Caco-2 (cell line): ENCODE measurements at places on chromosomes 7 and 10.

DNA sequence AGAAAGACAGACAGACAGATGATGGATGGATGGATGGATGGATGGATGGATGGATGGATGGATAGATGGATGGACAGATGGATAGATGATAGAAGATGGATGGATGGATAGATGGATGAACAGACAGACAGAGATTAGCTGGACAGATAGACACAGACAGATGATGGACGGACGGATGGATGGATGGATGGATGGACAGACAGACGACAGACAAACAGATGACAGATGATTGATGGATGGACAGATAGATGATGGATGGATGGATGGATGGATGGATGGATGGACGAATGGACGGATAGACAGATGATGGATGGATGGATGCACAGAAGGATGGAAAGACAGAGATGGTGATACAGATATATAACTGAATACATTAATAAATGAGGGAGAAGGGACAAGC lies 190.9 kb upstream of the CALN1 start:
- DNase-seq = no peak

- no peak for DNase-seq
Observed at GRCh38 chr7:36217961-36218284, 64.9 kb downstream of the EEPD1 start.

GRCh38 chr7:140661124-140661523 lies 11.6 kb upstream of the ADCK2 start:
- no peak for DNase-seq

- DNase-seq = no peak
Observed at GRCh38 chr7:66206119-66206933, 1.2 kb downstream of the TPST1 start.

DNA sequence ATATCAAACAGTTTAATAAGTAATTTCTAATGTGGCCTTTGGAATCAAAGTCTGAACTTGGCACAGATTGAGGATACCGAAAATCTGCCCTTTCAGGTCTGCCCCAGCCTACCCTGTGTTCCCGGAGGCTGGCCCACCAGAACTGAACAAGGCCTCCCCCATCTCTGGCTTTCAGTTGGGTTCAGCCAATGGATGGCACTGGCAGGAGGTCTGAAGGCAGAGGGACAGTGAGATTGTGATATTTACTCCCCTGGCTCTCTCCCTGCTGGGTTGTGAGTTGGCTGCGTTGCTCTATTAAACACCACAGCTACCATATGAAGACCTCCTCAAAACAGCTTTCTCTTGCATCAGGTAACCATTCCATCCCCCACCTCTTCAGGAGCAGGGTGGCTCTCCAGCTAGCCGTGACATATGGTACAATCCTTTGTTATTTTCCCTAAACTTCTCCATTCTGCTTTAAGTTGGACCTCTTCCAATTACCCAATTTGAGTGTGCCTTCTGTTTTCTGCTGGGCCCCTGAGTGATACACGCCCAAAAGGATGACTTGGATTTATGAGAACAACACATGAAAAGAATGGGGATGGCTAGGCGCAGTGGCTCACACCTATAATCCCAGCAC lies 28.1 kb downstream of the DNMBP start:
- no peak for DNase-seq

GRCh38 chr10:110093722-110094121 lies 85.9 kb downstream of the ADD3 start:
- DNase-seq = no peak

- DNase-seq = no peak
Observed at GRCh38 chr7:56121440-56121839, 5.2 kb upstream of the NUPR2 start.

DNA sequence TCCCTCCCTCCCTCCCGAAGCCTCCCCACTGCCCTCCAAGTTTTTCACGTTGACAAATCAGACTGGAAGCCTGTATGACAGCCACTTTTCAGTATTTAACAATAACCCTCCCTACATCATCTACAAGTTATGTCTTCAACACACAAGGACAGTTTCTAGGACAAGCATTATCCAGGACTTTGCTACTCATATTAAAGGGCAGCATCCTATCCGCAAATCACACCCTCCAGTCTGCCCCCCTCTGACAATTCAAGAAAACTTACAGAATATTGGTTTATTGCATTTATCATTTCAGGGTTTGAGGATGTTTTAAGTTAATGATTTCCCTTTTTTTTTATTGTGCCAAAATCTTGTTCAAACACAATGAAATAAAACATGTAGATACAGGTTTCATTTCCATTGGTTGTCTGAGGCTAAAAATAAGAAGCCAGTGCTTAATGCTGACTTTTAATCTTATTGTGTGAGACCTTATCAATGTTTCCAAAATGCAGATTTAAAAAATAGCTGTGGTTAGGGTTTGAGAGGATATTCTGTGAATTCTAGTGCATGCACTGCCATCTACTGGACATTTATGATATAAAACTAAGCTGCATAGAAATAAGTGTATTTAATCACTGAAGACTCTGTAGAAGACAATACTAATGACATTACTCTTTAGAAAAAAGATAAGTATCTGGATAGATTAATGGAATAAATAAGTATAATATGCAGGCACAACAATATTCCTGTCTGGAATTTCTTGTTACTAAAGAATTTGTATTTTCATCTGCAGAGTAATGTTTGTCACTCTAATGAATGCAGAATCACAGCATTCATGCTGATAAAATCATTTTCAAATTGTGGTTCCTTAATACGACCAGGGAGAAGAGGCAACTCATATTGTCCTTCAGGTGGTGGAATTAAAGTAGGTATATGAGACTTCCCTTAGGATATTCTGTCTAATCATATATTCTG lies 64.1 kb downstream of the CAV1 start:
- DNase-seq = peak; percentile 57

- peak; percentile 84 for DNase-seq
Observed at GRCh38 chr10:71635251-71635866, 84.2 kb downstream of the C10orf105 start.

DNA sequence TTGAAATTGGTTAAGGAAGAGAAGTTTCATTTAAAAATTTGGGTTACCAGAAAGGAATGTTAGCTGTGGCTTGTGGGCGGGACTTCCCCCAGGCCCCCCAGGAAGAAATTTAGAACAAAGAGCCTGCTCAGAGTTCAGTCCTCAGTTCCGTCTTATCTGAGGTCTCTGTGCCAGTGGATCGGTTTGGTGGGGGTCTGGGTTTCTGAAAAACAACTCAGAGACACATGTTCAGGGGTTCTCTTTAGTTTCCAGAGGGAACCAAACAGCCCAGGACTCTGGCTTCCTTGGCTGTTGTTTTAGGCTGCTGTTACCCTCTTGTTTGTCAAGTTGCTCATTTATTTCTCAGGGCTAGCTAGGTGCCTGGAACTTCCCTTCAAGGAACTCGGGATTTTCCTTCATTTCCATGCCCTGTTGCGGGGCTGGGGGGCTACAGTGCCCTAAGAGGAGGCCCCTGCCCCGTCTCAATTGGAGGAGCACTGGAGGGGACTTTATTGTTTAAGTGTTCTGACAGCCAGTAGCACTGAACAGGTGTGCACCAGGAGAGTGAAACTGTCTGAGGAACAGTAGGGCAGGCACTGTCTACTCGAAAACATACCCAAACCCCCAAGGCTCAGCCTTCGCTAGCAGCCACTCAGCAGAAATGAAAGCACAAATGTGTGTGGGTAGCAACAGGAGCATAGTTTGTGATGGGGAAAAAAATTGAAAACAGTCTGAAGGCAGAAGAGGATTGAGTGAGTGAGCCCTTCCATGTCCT lies 59.9 kb downstream of the ALOX5 start:
- no peak for DNase-seq

DNA sequence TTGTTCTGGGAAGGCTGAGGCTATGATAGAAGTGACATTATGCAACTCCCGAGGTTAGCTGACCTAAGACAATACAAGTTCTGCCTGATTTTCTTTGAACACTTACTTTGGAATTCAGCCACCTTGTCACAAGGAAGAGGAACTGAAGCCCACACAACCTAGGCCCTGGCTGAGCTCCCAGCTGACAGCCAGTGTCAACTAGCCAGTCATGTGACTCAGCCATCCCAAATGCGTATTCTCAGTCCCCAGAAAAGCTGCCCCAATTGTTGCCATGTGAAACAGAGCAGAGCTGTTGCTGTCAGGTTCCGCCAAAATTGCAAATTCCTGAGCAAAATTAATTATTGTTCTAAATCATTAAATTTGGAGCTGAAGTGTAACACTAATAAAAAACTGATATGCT lies 1010.0 kb downstream of the XPNPEP1 start:
- no peak for DNase-seq

DNA sequence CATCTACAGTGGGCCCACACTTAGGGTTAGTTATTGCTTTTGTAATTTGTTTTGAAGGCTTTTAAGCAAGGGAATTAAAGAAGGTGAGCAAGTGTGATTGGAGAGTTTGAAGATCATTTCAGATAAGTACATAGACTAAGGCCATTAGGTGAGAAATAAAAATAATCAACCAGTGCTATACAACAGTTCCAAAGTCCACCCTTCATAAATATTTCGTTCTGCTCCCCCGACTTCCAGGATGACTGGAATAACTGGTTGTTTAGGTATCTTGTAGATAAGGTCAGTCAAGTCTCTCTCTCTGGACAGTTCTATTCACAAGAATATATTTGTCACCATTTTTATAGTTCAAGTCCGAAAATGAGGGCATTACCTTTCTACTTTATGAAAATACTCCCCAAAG lies 98.0 kb upstream of the MBL2 start:
- DNase-seq = peak; percentile 55

DNA sequence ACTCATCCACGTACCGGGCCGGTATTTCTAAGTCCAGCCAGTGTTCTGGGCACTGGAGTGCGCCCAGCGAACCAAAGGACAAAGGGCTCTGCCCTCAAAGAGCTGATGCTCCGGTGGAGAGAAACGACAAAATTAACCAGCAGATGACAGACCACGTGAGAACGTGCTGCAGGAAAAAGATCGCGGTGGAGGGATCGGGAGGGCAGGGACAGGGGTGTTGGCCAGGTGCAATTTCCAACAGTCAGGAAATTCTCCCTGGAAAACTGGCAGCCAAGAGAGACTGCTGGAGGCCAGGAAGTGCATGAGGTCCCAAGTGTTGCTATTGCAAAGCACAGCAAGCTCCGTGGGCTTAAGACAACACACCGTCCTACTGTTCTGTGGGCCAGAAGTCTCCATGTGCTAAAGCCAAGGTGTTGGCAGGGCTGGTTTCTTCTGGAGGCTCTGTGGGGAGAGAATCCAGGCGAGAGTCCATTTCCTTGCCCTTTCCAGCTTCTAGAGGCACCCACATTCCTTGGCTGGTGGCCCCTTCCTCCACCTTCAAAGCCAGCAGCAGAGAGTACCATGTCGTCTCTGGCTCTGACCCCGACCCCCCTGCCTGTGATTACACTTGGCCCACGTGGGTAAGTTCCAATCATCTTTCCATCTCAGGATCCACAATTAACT lies 21.3 kb upstream of the AMZ1 start:
- DNase-seq = no peak

- no peak for DNase-seq
Observed at GRCh38 chr10:120987359-120987758, 136.2 kb downstream of the WDR11 start.

GRCh38 chr7:143490717-143491306 lies 13.1 kb downstream of the TAS2R41 start:
- DNase-seq = peak; percentile 68

- DNase-seq = no peak
Observed at GRCh38 chr7:20651960-20652544, 36.6 kb downstream of the ABCB5 start.
